ENCODE measurements at places on chromosomes 11 and 22.
A peak's percentile ranks its signal among the peaks of the same experiment; 100 is the strongest.

GRCh38 chr11:14346303-14346955 is 12.6 kb downstream of the RRAS2 start:
- DNase-seq = peak; percentile 55

- peak; percentile 42 for DNase-seq
These were observed 87.6 kb upstream of the FSHB start for GRCh38 chr11:30143098-30143705.

GRCh38 chr22:45320357-45320976 is 10.7 kb downstream of the FAM118A start:
- DNase-seq = no peak

- no peak for DNase-seq
These were observed 319.1 kb downstream of the BRD1 start for GRCh38 chr22:49508561-49508960.

GRCh38 chr11:15062599-15062998 is 10.8 kb upstream of the CALCB start:
- no peak for DNase-seq

- DNase-seq = no peak
These were observed 22.2 kb downstream of the HPS5 start for GRCh38 chr11:18299721-18300120.

GRCh38 chr11:36164506-36165250 is 124.5 kb downstream of the COMMD9 start:
- peak; percentile 71 for DNase-seq

DNA sequence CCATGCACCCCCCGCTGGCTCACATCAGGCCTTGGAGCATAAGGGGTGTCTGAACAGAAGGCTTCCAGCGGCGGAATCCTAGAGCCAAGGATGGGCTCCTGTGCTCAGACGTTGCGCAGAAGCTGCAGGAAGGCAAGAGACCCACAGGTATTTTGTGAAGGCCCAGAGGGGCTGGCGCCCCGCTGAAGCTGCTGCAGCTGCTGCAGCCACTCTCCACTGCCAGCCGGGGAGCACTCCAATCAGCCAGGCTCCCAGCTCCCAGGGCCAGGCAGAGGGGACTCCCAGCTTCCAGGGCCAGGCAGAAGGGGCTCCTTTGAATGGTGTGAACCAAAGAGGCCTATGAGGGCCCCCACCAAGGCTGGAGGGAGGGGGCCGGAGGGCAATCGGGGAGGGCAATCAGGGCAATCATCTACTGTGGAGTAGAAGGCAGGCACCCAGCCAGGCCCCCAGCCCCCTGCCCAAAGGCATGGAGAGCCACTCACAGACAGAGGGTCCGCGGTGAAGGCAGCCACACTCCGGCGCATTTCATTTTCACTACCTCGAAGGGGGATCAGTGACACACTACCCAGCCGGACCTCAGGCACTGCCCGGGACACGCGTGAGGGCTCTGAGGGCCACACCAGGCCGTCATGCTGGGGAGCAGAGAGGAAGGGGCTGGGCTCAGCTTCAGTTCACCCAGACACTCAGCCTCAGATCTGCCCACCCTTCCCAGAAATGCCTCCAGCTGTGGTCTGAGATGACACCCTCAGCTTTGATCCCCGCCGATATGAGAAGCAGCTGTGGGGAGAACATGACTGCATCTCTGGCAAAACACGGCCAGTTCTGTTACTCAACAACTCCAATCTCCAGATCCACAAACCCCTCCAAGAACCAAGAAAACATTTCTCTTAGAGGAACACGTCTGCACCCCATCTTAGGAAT is 11.6 kb upstream of the PDE2A start:
- DNase-seq = peak; percentile 43

- peak; percentile 81 for DNase-seq
These were observed 15.4 kb downstream of the C11orf24 start for GRCh38 chr11:68256331-68256741.

DNA sequence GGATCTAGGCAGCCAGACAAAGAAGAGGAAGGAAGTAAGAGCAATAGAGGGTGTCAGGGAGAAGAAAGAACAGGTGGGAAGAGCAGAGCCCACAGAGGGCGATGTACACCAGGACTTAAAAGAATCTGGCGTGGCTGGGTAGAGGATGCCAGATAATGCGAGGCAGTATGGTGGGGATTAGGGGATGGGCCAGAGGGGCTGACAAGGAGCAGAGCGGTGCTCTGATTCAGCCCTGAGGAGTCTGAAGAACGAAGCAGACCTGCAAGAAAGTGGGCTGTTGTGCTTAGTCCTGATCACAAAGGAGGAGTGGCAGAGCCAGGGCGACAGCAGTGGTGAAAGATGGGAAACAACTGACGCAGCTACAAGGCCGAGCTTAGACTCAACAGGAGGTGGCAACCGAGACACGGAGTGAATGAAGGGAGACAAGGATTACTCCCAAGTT is 163.7 kb downstream of the LARGE1 start:
- no peak for DNase-seq

DNA sequence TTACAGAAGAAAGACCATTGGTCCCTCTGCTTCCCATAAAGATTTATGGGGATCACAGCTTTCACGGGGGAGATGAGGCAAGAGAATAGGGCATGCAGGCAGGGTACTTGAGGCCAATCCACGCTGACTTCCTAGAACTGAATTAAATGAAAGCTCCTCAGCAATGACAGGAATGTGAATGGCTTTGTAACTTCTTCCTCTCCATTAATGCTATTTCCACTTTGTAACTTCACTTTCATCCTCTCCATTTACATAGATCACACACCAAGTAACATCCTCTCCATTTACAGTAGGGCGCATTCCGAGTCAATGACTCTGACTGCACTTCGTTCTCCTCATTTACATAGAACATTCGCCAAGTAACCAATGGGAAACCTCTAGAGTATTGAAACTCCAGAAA is 89.8 kb downstream of the PIWIL4 start:
- peak; percentile 36 for DNase-seq

DNA sequence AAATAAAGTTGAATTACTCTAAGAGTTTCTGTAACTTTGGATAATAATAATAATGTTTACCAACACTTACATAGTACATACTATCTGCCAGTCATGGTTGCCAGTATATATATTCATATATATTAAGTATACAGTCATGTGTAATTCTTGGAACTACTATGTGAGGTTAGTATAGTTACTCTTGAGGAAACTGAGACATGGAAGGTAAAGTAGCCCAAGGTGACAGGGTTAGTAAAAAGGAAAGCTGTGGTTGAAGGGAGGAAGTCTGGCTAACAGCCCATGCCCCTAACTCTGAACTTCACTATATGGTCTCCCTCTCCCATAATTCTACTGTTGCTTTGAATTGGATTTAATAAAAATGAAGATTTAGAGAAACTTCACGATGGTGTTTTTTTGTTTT is 24.9 kb downstream of the FDX1 start:
- no peak for DNase-seq

DNA sequence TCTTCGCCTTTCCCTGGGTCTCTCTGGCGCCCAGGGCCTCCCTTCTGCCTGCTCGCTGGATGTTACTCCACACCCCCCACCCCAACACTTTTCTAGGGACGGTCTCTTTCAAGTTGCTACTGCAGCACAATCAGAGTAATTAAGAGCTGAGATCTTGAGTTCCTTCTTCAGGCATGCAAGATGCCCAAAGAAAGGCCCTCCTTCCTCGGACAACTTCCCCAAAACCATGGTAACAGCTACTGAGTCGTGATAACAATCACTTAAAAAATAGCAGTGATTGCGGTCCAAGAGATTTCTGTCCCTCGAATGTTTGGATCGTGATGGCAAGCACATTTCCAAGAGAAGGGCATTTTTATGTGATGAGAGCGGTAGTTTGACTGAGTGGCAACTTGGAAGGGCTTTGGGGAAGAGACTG is 638 bp upstream of the TENM4 start:
- peak; percentile 75 for DNase-seq

DNA sequence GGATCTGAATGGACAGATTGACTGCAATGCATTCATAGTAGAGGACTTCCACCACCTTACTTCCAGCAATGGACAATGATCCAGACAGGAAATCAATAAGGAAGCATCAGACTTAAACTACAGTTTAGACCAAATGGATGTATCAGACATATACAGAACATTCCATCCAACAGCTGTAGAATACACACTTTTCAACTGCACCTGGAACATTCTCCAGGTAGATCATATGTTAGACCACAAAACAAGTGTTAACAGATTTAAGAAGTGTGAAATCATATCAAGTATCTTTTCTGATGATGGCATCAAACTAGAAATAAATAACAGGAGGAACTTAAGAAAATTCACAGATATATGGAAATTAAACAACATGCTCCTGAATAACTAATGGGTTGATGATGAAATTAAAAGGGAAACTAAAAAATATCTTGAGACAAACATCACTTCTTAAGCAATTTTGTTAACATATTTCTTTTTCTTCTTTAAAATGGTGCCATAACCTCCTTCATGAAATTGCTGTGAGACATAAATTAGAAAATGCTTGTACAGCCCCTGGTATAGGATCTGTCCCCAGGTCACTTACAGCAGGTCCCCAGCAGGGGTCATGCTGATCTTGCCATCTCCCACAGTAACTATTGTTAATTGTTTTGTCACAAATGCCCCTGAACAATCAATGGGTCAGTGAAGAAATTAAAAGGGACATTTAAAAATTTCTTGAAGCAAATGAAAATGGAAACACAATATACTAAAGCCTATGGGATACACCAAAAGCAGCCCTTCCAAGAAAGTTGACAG is 100.0 kb upstream of the OR4B1 start:
- DNase-seq = no peak

- DNase-seq = peak; percentile 81
These were observed 38.9 kb downstream of the OR10A6 start for GRCh38 chr11:7892059-7892699.

DNA sequence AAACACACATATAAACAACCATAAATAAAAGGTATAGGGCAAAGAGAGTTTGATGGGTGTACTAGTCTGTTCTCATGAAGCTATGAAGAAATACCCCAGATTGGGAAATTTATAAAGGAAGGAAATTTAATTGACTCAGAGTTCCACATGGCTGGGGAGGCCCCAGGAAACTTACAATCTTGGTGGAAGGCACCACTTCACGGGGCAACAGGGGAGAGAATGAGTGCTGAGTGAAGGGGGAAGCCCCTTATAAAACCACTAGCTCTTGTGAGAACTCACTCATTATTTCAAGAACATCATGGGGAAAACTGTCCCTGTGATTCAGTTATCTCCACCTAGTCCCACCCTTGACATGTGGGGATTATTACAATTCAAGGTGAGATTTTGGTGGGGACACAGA is 385.9 kb upstream of the ANO5 start:
- DNase-seq = no peak

GRCh38 chr22:42074132-42074811 is at the start of gene PHETA2:
Gene PHETA2, plus strand, starts transcription at chr22:42074248. Its CDS starts 3,046 bp downstream, at chr22:42077294.
- peak; percentile 71 for DNase-seq

DNA sequence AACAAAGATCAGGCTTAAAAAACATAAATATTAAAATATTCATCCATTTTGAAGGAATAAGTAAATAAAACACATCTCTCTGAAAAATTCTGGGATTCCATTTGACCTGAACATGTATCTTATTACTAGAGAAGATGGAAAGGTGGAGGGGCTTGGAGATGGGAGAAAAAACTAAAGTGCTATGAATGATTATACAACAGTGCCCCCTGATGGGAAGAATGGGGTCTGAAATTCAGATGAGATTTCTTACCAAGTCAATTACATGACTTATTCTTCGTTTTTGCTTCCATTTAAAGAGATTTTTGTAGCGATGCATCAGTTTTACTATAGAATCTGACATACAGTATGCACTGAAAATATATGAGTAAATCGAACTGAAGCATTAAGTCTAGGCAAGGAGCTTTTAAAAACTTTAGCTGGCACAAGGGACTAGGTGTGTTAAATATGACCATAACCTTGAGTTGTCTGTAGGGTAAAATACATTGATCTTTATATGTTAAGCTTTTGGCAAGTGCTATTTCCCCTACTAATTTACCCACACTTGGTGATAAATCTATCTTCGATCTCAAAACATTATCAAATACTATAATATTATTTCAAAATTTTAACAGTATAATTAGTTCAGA is 718.8 kb downstream of the CNTN5 start:
- peak; percentile 33 for DNase-seq

- peak; percentile 71 for DNase-seq
These were observed 55.1 kb downstream of the IRAG1 start for GRCh38 chr11:10638316-10638925.

- peak; percentile 56 for DNase-seq
These were observed 111.2 kb downstream of the MRTFA start for GRCh38 chr22:40525250-40525884.

DNA sequence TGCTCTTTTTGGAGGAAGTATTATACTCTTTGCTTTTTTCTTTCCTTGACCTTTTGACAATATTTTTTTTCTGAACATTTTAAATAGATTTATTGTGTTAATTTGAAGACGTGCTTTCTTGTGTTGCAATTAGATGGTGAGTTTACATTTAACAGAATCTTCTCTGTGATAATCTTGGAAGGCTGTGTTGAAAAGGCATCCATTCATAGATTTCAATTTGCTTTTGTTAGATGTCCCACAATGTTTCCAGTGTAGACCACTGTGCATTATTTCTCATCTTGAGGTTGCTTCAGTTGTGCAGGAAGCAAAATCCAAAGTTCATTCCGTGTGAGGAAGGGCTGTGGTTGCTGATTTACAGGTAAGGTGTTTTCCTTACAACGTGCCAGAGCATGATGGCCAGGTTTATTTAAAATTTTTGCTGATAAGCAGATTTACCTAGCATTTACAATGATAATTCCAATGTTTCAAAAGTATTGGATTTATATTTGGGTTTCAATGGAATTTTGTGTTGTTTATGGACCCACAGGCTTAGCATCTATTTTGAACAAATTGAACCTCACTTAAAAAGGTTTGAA is 4.1 kb upstream of the OR5J2 start:
- DNase-seq = no peak

DNA sequence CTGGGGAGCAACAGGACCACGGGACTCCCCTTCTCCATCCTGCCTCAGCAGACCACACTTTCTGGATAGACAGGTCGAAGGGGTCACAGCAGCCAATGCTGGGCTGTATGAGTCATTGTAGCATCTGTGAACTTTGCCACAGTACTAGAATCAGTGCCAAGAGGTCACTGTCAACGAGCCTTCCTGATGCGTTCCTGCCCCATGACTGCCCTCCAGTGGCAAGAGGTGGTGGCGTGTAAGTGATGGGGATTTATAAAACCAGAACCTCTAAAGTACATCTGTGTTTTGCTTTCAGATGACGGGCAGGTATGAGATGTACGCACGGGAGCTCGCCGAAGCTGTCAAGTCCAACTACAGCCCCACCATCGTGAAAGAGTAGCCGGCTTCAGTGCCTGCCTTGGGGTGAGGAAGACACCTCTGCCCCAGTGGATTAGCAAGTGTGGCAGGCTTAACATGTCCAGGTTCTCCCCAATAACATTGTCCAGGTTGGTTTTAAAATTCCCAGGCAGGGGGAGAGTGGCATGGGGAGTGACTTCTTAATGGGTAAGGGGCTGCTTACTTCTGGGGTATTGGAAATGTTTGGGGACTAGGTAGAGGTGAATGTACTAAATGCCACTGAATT is 29.4 kb downstream of the GUCD1 start:
- DNase-seq = peak; percentile 63

- DNase-seq = no peak
These were observed 491.5 kb upstream of the KIRREL3 start for GRCh38 chr11:127492029-127492428.

GRCh38 chr11:76397383-76397782 is 16.3 kb downstream of the GVQW3 start:
- DNase-seq = no peak

Measured in fibroblast of skin of right biceps (primary cell).